Lower leg skin (tissue), 4 donors: ENCODE measurements at places on chromosomes 1 and 21.

GRCh38 chr1:175192111-175192629 lies 406 bp downstream of the KIAA0040 start:
- DNase-seq = peak; percentile 64

GRCh38 chr1:31580513-31580870 lies 4.2 kb downstream of the TINAGL1 start:
- DNase-seq = no peak

GRCh38 chr1:9119745-9120144 lies 9.2 kb downstream of the GPR157 start:
- no peak for DNase-seq

DNA sequence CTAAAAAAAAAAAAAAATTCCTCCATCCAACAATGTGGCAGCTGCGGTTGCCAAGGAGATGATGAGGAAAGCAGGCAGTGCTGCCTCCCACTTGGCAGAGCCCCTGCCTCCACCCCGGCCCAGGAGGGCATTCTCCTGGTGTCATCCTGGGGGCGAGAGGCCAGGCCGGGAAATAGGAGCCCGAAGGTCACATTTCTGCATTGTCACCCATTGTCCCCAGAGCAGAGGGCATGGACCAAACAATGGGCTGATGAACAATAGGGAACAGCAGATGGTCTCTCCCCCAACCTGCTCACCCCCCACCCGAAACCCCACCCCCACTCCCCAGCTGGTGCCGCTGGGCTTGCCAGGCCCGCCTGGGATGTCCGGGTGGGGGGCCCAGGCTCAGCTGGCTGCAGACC lies 37.3 kb downstream of the CAMK2N1 start:
- no peak for DNase-seq

GRCh38 chr1:184535191-184535970 lies 148.6 kb downstream of the C1orf21 start:
- DNase-seq = no peak

DNA sequence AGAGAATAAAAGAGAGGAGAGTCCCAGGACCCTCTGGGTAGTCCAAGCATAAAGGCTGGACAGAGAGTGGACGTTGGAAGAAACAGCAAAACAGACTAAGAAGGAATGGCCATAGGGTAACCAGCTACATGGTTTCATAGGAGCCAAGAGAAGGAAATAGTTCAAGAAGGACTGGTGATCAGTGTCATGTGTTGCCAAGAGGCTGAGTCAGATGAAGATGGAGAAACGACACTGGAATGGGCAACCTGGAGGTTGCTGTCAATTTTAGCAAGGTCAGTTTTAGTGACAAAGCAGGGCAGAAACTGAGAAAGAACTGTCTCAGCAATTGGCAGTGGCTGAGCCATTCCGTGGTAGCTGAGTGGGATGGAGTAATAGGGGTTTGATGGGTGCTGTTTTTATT lies 41.4 kb downstream of the HMGB4 start:
- peak; percentile 3 for DNase-seq

DNA sequence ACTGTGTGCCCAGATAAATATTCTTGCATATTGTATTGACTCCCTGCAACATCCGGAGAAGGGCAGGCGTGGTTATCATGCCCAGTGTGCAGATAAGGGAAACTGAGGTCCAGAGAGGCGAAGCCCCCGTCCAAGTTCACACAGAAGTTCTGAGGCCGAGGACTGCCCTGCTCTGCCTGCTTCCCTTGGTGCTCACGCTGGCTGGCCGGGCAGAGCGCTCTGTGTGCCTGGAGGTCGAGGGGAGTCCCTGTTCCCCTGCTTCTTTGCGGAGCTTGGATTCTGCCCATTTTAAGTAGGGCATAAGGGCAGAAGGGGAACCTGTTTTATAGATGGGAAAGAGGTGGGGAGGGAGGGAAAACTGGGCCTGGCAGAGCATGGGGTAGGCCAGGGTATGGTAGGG lies 92.8 kb upstream of the ACTL8 start:
- DNase-seq = no peak

DNA sequence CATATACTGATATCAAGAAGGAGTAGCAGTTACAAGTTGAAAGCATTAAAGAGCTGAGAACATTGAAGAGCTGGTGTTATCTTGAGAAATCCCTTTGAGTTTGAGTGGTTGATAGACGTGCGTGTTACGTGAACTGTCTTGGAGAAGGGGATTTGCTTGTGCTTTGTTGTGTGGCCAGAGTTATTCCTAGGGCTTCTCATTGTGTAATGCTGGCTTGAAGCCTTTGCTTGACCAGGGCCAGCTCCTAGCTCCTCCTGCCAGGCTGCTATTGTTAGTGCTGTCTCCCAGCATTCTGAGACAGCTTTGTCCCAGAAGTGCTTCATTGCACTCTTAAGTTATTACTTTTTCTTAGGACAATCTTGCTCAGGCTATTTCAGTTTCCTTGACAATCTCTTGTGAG lies 116.2 kb upstream of the KCNK2 start:
- peak; percentile 17 for DNase-seq

- peak; percentile 82 for DNase-seq
Observed at GRCh38 chr1:153795330-153795837, 20.2 kb downstream of the SLC27A3 start.

GRCh38 chr1:30798389-30799232 lies 41.0 kb upstream of the LAPTM5 start:
- peak; percentile 62 for DNase-seq

- DNase-seq = peak; percentile 86
Observed at GRCh38 chr1:183804387-183804786, 533 bp upstream of the RGL1 start.

- no peak for DNase-seq
Observed at GRCh38 chr1:48744032-48744431, 32.7 kb downstream of the BEND5 start.

DNA sequence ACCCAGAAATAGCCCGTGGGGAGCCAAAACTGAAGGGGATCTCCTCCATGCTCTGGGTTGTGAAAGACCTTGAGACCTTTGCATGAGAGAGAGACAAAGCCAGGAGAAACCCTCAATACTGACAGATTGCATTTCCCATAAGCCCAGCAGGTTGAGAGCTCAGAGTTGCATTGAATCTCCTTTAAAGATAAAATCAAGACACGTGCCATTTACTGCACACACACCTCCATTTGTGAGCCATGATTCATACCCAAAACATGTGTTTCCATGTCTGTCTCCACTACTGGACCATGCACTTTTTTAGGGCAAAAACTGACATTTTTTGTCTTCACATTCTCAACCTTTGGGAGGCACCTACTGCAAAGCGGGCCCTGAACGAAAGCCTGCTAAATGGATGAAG lies 144.0 kb upstream of the NRIP1 start:
- DNase-seq = no peak

DNA sequence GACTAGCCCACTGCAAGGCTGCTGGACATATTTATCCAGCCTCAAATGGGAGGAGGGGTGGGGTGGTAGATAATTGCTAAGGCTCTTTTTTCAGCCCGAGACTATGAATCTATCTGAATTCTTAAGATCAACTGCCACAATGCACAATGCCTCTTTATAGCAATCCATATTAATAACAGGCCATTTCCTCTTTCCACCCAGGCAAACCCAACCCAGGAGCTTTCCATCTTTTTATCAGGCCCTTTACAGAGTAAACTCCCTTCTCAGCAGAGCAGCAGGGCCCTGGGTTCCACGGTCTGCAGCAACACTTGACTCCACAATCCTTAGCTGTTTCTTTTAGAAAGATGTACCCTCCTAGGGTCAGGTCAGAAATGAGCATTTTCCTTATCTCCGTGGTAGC lies 806 bp downstream of the DDOST start:
- no peak for DNase-seq

DNA sequence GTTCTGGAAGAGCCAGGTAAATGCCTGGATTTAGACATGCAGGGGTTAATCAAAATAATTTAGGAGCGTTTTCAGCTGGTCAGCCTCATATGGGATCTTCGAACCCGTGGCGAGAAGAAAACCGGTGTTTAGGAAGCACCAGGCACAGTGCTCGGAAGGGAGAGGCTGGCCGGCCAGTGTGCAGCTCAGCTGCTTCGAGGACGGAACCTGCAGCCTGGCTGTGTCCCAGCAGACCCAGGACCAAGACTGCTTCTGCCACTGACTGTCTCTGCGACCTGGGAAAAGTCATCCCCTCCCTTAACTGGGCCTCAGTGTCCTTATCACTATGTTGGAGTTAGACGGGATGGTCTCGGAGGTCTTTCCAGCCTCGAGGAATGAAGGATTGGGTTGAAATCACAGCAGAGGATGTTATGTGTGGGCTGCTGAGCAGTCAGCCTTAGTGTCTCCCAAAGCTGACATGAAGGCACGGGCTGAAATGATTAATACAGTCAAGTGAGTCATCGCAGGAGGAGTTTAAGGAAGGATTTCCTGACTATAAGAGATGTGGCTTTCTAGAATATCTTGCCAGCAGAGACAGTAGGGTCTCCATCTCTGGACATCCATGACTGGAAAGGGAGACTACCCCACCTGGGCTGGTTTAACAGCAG lies 20.8 kb downstream of the PPFIA4 start:
- no peak for DNase-seq

DNA sequence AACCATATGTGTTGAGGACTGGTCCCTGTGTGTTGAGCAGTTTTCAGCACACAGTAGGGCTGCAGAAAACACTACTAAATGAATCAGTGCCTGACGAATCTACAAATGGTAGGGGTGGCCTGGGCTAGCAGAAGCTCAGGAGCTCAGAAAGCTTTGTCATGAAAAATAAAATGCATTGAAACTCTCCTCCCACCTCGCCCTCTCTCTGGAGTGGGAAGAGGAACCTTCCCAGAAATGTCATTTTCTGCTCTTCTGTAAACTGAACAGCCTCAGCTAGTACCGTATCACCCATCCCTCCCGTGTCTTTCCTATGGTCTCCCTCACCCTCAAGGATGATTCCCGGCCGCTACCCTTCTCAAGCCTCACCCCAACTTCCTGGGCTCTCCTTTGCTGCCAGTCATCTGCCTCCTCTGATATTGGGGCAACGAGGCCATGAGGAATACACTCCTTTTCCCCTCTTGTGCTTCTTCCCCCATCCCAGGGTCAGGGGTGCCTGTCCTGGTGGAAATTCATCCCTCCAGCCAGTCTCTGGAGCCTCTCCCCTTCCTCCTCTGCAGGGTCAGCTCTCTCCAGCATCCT lies 734.5 kb downstream of the PTPRU start:
- peak; percentile 54 for DNase-seq

GRCh38 chr1:185578293-185578692 lies 155.9 kb upstream of the HMCN1 start:
- no peak for DNase-seq

GRCh38 chr1:30527511-30528140 lies 195.8 kb downstream of the MATN1 start:
- peak; percentile 74 for DNase-seq

GRCh38 chr1:165539908-165540307 lies 3.9 kb upstream of the LRRC52 start:
- DNase-seq = no peak

GRCh38 chr1:5725855-5726585 lies 266.2 kb downstream of the NPHP4 start:
- no peak for DNase-seq

GRCh38 chr1:2127187-2128145 lies 67.1 kb downstream of the FAAP20 start:
- no peak for DNase-seq

GRCh38 chr1:25985670-25986069 lies 12.2 kb downstream of the PAFAH2 start:
- no peak for DNase-seq

- no peak for DNase-seq
Observed at GRCh38 chr21:36689324-36689723, 9.6 kb upstream of the SIM2 start.

DNA sequence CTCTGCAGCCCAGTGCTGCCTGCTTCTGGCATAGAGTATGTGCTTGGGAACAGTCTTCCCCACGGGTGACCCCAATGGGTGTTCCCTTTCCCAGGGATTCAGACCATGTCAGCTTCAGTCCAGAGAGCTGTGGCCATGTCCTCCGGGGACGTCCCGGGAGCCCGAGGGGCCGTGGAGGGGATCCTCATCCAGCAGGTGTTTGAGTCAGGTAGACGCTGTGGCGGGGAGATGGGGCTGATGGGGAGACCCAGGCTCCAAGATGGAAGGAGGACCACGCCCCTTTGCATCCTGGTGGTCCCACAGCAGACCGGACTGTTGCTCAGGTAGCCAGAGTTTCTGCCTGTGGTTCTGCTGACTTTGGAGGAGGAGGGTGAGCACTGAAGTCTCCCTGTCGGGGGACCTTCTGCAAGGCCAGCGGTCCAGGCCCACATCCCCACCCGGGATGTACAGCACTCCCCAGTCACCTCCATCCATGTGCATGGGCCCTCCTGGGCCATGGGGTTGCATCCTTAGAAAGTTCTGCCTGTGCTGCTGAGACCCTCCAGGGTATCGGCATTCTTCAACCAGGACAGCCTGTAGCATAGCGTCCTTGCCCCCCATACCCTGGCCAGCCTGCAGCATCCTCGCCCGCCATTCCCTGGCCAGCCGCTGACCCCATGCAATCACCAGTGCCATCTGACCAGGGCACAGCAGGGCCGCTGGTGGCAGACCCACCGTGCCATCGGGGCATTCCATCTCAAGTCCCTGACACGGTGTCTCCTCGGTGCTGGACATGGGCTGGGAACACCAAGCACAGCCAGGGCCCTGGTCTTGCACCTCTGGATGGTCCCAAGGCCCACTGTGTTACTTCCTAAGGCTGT lies 2.8 kb downstream of the AIRE start:
- DNase-seq = no peak

DNA sequence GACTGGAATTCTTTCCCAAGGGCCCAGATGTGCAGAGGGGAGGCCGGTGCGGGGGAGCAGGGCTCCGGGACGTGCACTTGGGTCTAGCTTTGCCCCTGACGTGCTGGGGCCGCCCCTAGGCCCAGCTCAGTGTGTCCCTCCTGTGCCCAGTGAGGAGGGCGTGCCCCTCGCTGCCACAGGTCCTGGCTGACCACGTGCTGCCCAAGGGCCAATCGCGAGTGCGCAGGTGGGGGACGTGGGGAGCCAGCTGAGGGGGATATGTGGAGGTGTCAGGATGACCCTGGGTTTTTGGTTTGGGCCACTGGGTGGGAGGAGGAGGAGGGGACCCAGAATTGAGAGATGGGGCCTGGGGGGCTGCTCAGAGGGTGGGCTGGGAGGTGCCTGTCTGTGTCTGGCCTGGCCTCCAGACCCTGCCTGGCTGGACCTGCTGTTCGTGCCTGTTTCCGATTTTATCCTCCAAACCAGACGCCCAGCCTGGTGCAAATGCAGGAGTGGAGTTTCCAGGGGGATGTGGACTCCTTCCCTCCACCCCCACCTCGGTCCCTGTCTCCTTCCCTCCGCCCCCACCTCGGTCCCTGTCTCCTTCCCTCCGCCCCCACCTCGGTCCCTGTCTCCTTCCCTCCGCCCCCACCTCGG lies 6.1 kb upstream of the RNF223 start:
- DNase-seq = no peak
